ENCODE measurements at places on chromosomes 11 and 22. TPM values are rescaled to one million over a fixed set of nuclear protein-coding genes. Genes with fewer than 3 reads are reported as not detected.

DNA sequence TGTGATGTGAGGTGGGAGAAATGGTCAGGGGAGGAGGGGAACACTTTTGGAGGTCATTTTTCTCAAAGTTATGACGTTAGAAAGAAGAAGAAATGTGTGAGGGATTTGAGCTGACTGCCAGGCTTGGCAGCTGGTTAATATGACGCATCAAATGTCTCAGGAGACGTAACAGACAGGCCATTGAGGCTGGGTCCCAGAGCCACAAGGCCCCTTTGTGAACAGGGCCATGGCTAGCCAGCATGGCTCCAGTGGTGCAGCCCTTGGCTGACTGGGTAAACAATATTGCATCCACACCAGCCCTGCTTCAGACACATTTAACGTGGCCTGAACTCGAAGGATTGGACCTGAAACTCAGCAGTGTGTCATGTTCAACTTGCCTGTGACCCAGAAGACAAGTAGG, 34.3 kb downstream of the AMOTL1 start:
- no peaks in the 10 kb centered on the region for H3K27me3 ChIP-seq
- no peak overlapping the region for H3K4me3 ChIP-seq
- peaks cover 44% of the 10 kb centered on the region for H3K36me3 ChIP-seq
- no peak for DNase-seq

DNA sequence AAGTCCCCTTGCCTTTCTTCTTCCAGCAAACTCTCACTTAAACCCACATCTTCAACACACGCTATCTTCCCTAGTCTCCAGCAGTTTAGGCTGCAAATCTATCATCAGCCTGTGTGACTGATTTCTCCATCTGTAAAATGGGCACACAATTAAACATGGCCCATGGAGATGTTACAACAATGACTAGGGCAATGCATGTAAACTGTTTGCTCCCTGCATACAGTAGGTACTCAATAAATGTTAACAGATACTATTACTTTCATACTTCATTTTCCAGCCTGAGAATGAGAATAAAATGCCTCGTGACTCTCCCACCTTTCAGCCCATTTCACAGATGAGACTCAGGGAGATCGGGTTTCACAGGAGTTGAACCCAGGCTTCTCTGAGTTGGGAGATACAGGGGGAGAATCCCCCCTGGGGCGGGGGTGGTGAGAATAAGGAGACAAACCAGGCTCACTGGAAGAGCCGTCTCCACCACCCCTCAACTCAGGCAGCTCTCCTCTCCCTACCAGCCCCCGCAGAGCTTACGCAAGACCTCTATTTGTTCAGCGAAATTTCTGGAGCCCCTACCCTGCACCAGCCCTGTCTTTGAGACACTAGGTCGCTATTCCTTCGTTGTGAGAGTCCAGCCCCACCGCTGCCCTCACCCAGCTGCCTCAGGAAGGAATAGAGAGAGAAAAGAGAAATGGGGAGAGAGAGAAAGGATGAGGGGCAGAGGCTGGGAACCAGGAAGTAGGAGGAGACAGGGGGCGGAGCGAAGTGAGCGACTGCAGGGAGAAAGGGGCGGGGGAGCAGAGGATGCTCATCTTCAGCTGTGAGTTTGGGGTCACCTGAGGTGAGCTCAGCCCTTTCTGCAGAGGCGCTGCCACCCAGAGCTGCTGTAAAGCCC, 42.1 kb upstream of the KLHL35 start:
- no peaks in the 10 kb centered on the region for H3K36me3 ChIP-seq
- peaks cover 11% of the 10 kb centered on the region for H3K4me1 ChIP-seq
- H3K4me3 ChIP-seq, result no peak overlapping the region
- DNase-seq, result no peak
- no peaks in the 10 kb centered on the region for H3K27me3 ChIP-seq
- peak overlapping the region; percentile 7 for H3K27ac ChIP-seq

- no peaks in the 10 kb centered on the region for H3K4me1 ChIP-seq
- DNase-seq, result no peak
- H3K27me3 ChIP-seq, result peaks cover 23% of the 10 kb centered on the region
- H3K36me3 ChIP-seq, result no peaks in the 10 kb centered on the region
Measured at GRCh38 chr11:33984682-33985389, 66.7 kb upstream of the CAPRIN1 start.

- no peaks in the 10 kb centered on the region for H3K27me3 ChIP-seq
- no peak overlapping the region for H3K27ac ChIP-seq
- no peak overlapping the region for H3K4me3 ChIP-seq
- no peak for DNase-seq
- peaks cover 6% of the 10 kb centered on the region for H3K36me3 ChIP-seq
Measured at GRCh38 chr22:40198733-40199132, 21.0 kb downstream of the TNRC6B start.

DNA sequence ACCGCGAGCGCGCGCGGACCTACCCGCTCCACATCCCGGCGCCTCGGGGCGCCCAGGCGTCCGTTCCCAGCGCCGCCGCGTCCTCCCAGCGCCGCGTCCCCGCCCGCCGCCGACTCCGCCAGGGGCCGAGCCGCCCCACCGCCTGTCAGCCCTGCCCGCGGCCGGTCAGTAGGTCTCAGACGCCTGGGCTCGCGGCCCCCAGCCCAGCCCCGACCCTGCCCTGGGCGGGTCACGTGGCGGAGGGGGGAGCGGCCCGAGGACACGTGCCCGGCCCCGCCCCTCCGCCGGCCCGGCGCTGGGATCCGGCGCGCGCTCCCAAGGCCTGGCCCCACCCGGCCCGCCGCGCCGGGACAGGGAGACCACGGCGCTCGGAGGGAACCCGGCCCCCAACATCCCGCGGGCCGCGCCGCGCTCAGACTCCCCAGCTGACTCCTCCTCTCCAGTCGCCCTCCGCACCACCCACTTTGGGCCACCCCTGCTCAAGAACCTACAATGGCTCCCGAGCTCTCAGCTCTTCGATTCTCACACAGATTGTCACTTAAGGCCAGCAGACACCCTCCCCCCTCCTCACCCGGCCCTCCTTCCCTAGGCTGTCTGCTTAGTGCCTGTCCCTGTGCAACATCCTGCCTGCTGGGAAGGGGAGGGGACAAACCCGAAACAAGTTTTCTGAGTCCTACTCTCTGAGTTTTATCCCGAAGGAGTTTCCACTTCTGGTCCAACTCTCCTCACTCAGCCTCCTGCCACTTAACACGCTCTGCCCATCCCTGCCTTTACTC, at the start of gene RAB3IL1:
RAB3IL1 (minus strand) TSS at position 233 of the 776 bp plus-strand sequence; CDS start at position 34, 199 bp downstream.
- peak within 1 kb of the TSS; percentile 80 for H3K4me3 ChIP-seq
- H3K4me1 ChIP-seq, result peaks cover 66% of the 10 kb centered on the region
- DNase-seq, result peak; percentile 88
- H3K27ac ChIP-seq, result peak within 1 kb of the TSS; percentile 63
- H3K27me3 ChIP-seq, result no peaks in the 10 kb centered on the region

The MICAL3 gene
- 44.2 TPM for total RNA-seq

The AGBL2 gene
- 0.34 TPM for total RNA-seq

The MYEOV gene
- 1.8 TPM for total RNA-seq
